Testis (tissue), 5 donors: ENCODE measurements at places on chromosomes 2 and 18. TPM values are rescaled to one million over a fixed set of nuclear protein-coding genes. Genes with fewer than 3 reads are reported as not detected.
A peak's percentile ranks its signal among the peaks of the same experiment; 100 is the strongest.

The GCKR gene
- total RNA-seq, result 2.3 TPM

The CHCHD5 gene
- total RNA-seq, result 51.3 TPM

The PLEK gene
- total RNA-seq, result 1.7 TPM

The PTPN2 gene
- total RNA-seq, result 41.5 TPM

The CLK1 gene
- total RNA-seq, result 117 TPM

The MROH2A gene
- 5.3 TPM for total RNA-seq

GRCh38 chr2:240425697-240426096 lies 9.8 kb upstream of the GPC1 start:
- DNase-seq, result peak; percentile 5

DNA sequence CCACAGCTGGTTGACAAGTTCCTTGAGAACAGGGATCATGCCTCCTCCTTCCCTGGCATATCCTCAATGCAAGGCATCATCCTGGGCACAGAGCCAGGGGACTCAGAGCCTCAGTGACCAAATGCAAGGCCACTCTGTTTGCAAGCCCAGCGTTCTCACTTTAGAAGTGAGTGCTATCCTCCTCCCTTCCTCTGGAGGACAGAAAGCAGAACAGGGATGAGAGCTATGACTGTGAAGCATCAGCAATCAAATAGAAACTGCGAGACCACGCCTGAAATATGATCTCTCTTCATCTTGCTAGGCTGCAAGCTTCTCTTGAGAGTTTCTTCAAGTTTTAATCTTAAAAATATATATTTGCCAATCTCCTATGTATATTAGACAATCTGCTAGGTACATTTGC lies 119.8 kb downstream of the LRATD1 start:
- DNase-seq, result peak; percentile 20

DNA sequence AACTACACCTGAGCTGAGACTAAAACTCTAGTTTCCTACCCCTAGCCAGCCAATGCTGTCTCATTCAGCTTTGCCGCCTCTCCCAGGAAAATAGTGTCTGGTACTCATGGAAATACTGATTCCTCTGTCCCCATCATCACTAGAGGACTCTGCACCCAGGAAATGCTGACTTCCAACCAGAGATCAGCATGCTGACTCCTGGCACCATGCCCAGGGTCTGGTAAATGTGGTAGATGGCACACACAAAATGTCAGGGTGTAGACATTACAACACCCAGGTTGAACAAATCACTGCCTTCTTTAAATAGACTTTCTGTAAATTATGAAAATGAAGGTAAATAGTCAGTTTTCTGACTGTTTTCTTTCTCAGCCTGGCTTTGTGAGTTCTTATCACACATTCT lies 307.3 kb upstream of the CHAC2 start:
- DNase-seq, result no peak

DNA sequence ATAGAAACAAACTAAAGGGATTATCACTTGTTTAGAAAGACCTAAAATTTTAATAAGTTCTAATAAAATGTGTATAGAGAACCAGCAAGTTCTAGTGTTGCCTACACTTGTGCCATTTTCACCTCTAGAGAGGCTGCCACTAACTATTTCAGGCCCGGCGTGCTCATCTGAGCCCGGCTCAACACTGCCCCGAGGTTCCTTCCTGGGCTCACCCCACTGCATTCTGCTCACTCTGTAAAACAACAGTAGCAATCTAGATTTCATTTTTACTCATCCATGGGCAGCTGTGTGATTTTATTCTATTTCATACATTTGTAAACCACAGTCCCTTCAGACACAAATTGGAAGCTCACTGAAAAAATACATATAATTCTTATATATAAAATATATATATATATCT lies 253.2 kb downstream of the L3MBTL4 start:
- no peak for DNase-seq

DNA sequence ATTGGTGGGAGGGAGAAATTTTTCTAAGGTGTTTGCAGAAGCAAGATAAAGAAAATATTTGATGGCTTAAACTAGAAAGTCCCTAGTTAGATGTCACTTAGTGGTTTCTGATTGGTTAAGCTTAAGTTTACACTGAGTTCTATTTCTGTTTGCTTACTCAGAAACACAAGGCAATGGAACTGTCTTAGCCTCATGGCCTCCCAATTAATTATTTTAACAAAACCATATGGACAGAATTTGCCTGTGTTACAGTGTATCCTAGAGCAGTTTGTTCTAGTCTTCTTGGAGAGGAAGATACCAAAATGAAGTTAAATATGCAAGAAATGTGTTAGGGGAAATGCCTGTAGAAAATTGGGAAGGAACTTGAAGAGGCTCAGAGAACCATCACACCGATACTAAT lies 4.6 kb upstream of the IMPACT start:
- DNase-seq, result no peak

DNA sequence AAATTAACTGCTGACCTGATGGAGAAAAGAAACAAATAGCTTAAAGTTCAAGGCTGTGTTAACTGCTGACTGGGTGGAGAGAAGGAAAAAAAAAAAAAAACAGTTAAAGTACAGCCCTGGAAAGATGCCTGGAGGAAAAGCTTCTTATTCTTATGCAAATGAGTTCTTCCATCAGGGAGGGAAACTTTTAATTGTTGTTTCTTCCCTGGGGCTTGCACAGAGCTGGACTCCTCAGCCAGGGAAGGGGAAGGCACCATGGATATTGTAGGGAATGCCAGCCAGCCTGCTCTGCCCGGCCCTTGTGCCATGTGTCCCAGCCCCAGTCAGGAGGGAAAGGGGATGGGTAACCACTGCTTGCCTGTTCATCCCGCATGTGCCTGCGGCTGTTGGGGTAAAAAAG lies 833.1 kb upstream of the CRIM1 start:
- no peak for DNase-seq
